ENCODE measurements at places on chromosomes 1 and 21. TPM values are rescaled to one million over a fixed set of nuclear protein-coding genes. Genes with fewer than 3 reads are reported as not detected.

Gene IQCC
- polyA plus RNA-seq: 0.54 TPM

Gene SPATC1L
- polyA plus RNA-seq: 5.9 TPM

Gene RAB7B
- polyA plus RNA-seq: 0.45 TPM

Gene TEX38
- not detected for polyA plus RNA-seq

Gene NOS1AP
- polyA plus RNA-seq: 1.6 TPM

Gene SLAMF8
- polyA plus RNA-seq: 3.9 TPM

Gene ITLN2
- polyA plus RNA-seq: 1.7 TPM

Gene SERPINC1
- polyA plus RNA-seq: 0.19 TPM

Gene HAPLN2
- 0.82 TPM for polyA plus RNA-seq

Gene PGLYRP3
- polyA plus RNA-seq: 0.07 TPM

Gene GDAP2
- 5.7 TPM for polyA plus RNA-seq

- no peaks in the 10 kb centered on the region for H3K4me1 ChIP-seq
- H3K36me3 ChIP-seq: no peaks in the 10 kb centered on the region
- H3K4me3 ChIP-seq: no peak overlapping the region
- no peak overlapping the region for H3K27ac ChIP-seq
- H3K27me3 ChIP-seq: no peaks in the 10 kb centered on the region
Observed at GRCh38 chr1:157025856-157026255, 19.7 kb downstream of the ARHGEF11 start.

GRCh38 chr1:10969267-10969970 lies 43.0 kb upstream of the TARDBP start:
- no peak overlapping the region for H3K27ac ChIP-seq
- no peaks in the 10 kb centered on the region for H3K4me1 ChIP-seq
- no peaks in the 10 kb centered on the region for H3K36me3 ChIP-seq

DNA sequence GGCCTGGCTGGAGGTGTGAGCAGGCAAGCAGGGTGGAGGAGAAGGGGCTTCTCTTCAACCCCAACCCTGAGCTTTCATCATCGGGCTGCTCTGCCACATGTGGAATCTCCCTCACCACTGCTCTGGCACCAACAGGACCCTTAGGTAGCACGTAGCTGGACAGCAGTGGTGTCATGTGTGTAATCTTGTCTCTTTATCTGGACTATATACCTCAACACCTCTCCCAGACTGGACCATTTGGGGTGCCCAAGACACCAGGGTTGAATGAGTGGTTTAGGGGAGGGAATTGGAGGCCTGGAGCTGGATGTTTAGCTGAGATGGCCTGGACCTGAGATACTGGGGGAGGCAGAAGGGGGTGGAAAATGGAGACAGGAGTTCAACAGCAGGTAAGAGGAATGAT lies 63.0 kb downstream of the UBE2T start:
- H3K36me3 ChIP-seq: no peaks in the 10 kb centered on the region
- H3K27me3 ChIP-seq: no peaks in the 10 kb centered on the region

DNA sequence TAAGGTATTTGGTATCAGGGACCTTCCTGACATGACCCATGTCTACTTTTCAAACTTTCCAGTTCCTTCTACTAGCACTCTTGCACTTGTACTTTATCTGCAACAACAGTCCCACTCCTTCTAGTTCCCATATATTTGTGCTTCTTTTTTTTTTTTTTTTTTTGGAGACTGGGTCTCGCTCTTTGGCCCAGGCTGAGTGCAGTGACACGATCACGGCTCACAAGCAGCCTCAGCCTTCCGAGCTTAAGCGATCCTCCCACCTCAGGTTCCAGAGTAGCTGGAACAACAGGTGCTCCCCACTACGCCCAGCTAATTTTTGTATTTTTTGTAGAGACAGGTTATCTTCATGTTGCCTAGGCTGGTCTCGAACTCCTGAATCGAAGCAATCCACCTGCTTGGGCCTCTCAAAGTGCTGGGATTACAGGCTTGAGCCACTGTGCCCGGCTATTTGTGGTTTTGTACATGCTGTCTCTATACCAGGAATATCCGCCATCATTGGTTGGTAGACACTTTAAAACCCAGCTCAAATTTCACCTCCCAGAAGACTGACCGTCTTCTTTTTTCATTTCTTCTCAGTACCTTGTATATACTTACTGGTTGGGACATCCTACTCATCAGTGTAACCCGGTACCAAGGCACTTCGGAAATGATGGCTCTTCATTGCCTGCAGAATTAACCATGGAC lies 1.1 kb downstream of the ZMYM1 start:
- H3K27ac ChIP-seq: no peak overlapping the region
- H3K27me3 ChIP-seq: no peaks in the 10 kb centered on the region
- no peak for DNase-seq

GRCh38 chr1:112508278-112509004 lies at the start of gene WNT2B:
Gene WNT2B (plus strand): TSS chr1:112508965. CDS start chr1:112509263, 298 bp downstream.
- peak; percentile 66 for DNase-seq
- H3K4me3 ChIP-seq: peak within 1 kb of the TSS; percentile 45
- no peaks in the 10 kb centered on the region for H3K36me3 ChIP-seq

GRCh38 chr1:5329068-5329739 lies 663.0 kb downstream of the NPHP4 start:
- no peak overlapping the region for H3K4me3 ChIP-seq
- no peaks in the 10 kb centered on the region for H3K36me3 ChIP-seq
- H3K27me3 ChIP-seq: no peaks in the 10 kb centered on the region

DNA sequence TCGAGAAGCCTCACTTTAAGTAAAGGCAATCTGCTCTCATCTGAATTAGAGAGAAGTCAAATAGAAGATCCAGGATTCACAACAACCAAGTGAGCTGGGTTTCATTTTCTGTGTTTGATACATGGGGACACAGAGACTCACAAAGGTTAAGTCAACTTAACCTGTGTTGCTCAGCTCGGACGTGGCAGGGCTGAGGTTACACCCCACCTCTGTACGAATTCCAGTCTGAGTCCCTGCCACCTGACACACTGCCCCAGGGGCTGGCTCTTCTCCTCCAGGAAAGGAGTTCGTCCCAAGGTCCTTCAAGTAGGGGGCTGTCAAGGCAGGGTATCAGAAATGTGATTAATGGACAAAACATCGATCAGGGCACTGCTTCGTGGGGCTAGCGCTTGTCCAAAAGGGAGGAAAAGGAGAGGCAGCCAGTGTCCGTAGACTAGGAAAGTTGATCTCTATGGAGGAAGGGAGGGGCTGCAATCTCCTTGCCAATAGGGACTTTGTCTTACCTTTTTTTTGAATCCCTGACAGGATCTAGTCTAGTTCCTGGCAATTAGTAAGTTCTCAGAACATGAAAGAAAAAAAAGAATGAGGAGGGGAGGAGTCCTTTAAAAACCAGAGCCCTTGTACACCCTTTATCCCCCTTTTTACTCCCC lies 116.4 kb downstream of the CNIH3 start:
- H3K27ac ChIP-seq: no peak overlapping the region

GRCh38 chr21:41916888-41917433 lies 36.9 kb downstream of the C2CD2 start:
- no peak overlapping the region for H3K4me3 ChIP-seq
- peaks cover 5% of the 10 kb centered on the region for H3K36me3 ChIP-seq
- no peak overlapping the region for H3K27ac ChIP-seq
- no peaks in the 10 kb centered on the region for H3K4me1 ChIP-seq
- H3K27me3 ChIP-seq: no peaks in the 10 kb centered on the region

DNA sequence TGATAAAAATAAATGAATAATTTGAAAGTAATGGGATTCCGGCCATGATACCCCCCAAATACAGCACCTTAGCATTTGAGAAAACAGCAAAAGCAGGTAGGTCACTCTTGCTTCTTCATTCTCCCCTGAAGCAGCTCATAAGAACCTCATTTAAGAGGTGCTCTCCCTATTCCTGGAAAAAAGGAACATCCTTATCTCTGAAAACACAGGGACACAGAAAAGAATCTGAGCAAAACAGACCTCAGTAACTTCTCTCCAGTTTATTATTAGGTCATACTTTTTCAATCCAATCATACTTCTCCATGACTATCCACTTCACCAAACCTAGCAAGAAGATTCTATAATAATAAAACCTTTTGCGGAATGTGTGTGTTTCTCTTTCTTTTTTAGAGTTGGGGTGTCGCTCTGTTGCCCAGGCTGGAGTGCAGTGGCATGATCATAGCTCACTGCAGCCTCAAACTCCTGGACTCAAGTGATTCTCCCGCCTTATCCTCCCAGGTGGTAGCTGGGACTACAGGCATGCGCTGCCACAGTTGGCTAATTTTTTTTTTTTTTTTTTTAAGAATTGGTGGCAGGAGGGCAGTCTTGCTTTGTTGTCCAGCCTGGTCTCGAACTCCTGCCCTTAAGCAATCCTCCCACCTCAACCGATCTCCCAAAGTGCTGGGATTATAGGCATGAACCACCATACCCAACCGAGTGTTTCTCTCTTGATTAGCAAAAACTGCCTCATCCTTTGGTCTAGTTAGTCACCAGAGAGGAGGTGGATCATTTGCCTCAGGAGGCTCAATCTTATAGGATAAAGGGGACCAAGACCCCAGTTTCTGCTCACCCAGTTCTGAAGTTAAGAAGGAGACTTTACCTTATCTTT lies 10.6 kb upstream of the TRIM33 start:
- DNase-seq: no peak
- H3K27ac ChIP-seq: no peak overlapping the region

DNA sequence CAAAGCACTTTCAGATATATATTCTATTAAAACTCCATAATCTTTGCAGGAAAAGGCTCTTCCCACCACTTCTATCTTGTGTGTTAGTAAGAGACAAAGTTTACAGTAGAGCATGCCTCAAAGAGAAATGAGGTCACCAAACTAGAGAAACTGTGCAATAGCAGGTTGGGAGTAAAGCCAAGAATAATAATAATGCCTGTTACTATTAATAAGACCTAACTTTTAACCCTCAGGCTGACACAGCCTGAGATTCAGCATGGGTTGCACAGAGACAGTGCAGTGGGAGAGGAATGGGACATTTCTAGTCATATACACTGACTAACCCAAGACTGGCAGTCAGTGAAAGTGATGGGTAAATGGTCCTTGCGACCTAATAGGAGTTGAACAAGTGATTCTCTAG lies 320.2 kb upstream of the NFIA start:
- H3K4me1 ChIP-seq: no peaks in the 10 kb centered on the region
- no peak overlapping the region for H3K27ac ChIP-seq
- DNase-seq: no peak

- no peak overlapping the region for H3K27ac ChIP-seq
- no peaks in the 10 kb centered on the region for H3K27me3 ChIP-seq
- H3K4me3 ChIP-seq: no peak overlapping the region
- H3K4me1 ChIP-seq: no peaks in the 10 kb centered on the region
Observed at GRCh38 chr21:28604946-28605537, 387.6 kb downstream of the LTN1 start.

DNA sequence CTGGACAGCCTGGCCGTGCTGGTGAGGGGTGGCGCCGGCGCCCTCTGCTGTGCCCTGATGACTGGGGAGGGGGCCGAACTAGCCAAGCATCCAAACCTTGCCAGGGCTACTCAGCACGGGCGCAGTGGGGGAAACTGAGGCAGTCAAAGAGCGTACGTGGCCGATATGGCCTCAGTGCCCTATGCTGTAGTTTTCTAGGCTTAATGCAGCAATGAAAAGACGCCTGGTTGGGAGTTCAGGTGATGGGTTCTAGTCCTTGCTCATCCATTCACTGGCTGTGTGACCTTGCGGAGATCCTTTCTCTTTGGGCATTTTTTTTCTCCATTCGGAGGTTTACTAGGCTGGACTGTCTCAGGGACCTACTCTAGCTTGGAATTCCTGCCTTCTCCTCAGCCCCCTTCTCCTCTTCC lies 822 bp downstream of the MTX1 start:
- peaks cover 22% of the 10 kb centered on the region for H3K4me1 ChIP-seq
- peaks cover 22% of the 10 kb centered on the region for H3K36me3 ChIP-seq
- peak overlapping the region; percentile 62 for H3K4me3 ChIP-seq
- H3K27me3 ChIP-seq: no peaks in the 10 kb centered on the region
- DNase-seq: no peak

DNA sequence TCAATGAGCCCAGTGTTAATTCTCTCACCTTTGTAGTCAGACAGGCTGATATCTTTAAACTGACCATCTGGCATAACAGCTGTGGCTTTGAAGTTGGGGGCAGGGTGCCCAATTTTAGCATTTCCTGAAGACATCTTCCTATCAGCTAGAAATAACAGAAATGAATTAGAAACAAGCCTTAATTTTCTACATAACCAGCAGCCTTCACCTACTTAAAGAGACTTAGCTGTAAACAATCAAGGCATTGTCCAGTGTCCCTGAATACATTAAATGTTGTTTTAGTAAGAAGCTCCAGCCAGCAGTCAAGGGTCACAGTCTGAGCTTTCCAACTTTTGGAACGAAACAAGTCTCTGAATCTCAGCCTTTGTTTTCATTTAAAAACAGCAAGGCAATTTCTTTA lies 2.8 kb downstream of the PRDX1 start:
- no peak overlapping the region for H3K27ac ChIP-seq
- H3K27me3 ChIP-seq: no peaks in the 10 kb centered on the region
- peaks cover 10% of the 10 kb centered on the region for H3K36me3 ChIP-seq

GRCh38 chr21:42820616-42821465 lies 58.5 kb downstream of the WDR4 start:
- H3K27ac ChIP-seq: no peak overlapping the region
- H3K4me1 ChIP-seq: no peaks in the 10 kb centered on the region
- H3K4me3 ChIP-seq: no peak overlapping the region
- peak; percentile 51 for DNase-seq
- no peaks in the 10 kb centered on the region for H3K27me3 ChIP-seq
- no peaks in the 10 kb centered on the region for H3K36me3 ChIP-seq

DNA sequence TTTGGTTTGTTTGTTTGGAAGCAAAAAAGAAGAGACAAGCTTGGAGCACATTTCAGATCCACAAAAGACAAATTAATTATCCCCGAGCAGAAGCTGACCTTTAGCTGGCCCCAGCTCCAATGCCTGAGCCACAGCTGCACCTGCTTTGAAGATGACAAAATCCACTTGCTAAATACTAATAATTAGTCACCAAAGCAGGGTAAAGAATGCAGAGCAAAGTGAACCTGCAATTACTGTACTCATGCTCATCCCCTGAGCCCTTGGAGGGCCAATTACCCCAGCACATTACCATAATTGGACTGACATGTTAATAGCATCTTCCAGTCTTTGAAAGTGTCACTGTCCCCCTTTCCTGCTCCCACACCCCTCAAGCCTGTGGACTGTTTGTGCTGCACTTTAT lies 38.2 kb upstream of the KCND3 start:
- no peaks in the 10 kb centered on the region for H3K4me1 ChIP-seq
- no peak overlapping the region for H3K4me3 ChIP-seq
- H3K27me3 ChIP-seq: no peaks in the 10 kb centered on the region
- H3K27ac ChIP-seq: no peak overlapping the region
- no peaks in the 10 kb centered on the region for H3K36me3 ChIP-seq

DNA sequence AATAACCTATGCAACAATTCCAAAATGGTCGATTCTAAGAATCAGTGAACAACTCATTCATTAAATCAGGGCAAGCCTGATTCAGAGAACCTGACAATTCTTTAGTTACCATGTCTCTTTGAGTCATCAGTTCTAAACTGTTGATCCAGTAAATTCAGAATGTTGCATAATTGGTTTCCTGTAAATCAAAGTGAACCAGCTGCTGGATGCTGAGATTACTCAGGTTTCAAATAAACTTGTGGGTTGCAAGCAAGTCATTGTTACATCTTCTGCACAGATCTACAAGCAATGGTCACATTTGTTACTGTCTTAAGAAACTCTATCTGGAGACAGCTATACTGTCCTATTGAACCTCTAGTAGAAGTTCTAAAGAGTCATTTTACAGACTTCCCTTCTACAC lies 16.5 kb downstream of the PLA2G2D start:
- H3K27ac ChIP-seq: no peak overlapping the region
- no peak overlapping the region for H3K4me3 ChIP-seq
- no peaks in the 10 kb centered on the region for H3K36me3 ChIP-seq
- no peaks in the 10 kb centered on the region for H3K27me3 ChIP-seq

Data from small intestine (tissue), 16 donors.